Caudate nucleus (tissue), 63 donors: ENCODE measurements at places on chromosomes 6 and 20.

GRCh38 chr6:88983532-88983931 is 20.1 kb upstream of the RNGTT start:
- no peak for DNase-seq

GRCh38 chr20:48359692-48360341 is 468.0 kb downstream of the PREX1 start:
- no peak for DNase-seq

- DNase-seq: no peak
Measured at GRCh38 chr6:16243055-16243454, 4.7 kb downstream of the GMPR start.

GRCh38 chr6:135088818-135089809 is 34.5 kb upstream of the HBS1L start:
- no peak for DNase-seq

DNA sequence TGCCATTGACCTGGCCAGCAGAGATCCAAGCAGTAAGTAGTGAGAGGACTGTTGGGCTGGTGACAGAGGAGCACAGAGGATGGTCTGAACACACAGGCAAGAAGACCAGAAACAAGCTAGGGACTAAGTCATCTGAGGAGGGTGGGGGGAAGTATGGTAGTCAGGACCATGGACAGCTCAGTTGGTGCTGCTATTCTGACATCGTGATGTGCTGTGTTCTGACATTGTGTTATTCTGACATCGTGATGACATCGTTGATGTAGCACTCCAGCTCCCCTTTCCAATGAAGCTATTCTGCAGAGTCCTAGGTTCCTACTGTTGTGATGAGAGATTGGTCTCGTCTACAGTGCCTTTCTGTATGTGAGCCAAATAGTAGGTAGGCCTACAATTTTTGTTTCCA is 28.7 kb downstream of the CFAP206 start:
- DNase-seq: no peak

DNA sequence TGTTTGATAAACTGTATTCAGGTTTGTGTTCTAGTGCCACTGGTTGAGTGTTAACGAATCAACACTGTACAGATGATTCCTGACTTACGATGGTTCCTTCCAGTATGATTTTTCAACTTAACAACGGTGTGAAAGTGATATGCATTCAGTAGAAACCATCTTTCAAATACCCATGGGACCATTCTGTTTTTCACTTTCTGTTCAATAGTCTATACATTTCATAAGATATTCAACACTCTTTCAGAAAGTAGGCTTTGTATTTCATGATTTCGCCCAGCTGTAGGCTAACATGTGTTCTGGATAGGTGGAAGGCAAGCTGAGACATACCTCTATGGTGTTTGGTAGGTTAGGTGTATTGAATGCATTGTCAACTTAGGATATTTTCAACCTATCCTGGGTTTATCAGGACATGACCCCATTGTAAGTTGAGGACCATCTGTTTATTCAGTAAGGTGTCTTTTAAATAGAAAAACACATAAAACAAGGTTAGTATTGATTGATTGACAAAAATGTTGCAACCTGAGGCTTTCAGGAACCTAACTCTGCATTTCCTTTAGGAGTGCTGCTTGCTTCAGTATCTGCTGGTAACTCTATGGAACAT is 32.3 kb downstream of the SYNJ2 start:
- DNase-seq: no peak

DNA sequence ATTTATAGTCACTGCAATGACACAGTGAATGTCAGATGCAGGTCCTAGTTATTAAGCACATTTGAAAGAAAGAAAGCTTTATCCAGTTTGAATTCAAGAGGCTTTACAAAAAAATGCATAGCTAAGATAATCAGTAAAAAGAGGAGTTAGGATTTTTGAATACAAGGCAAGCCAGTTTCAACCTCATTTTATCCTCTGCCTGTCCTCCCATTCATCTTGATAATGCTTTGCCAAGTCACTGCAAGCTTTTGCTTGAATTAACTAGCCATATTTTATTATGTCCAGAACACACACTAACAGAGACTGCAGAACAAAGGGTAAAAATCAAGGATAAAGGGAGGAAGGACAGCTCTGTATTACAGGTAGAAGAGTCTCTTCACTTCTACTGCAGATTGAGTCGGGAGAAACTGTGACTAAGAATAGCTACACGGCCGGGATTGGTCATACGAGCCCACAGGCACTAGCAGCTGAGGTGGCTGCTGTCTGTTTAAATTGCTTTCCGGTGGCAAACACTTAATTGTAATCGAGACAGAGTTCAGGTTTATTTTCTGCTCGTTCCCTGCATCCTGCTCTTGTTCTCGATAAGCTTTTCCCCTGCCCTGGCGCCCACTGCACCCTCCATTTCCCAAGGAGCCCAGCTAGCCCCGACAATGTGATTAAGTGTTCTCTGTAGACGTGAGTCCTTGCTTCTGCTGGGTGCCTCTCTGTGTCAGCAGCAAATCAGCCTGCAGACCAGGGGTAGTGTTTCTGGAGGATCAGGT is 30.5 kb upstream of the AKAP12 start:
- no peak for DNase-seq

DNA sequence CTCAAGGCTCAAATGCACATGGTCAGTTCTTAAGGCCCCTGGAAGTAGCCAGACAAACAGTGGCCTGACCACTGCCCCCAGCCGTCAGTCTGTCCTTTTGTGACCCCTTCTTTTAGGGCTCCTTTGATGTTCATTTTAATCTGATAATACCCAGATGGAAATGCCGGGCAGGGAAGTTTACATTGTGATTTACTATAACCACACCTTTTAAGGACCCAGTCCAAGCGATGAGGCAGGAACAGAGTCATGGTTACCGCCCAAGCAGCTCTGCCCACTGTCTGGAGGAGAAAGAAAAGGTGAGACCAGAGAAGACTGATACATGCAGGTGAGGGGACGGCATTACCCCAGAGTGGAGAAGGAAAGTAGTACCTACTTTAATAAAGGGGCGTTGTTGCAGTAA is 110.6 kb downstream of the PLEKHG1 start:
- DNase-seq: no peak

- no peak for DNase-seq
Measured at GRCh38 chr6:90131614-90132423, 164.8 kb downstream of the BACH2 start.

DNA sequence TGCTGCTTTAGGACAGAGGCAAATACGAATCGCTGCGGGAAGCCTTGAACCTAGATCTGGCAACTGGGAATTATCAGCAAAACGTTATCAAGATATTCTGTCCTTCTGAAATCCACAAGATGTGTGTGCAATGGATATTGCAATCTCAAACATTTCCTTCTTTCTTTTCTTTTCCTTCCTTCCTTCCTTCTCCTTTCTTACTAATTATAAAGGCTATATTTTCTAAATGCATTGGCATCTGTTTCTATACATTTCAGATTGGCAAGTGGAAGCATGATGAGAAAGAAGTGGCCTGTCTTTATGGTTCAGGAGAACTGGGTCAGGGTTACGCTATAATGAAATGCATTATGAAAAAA is 2.0 kb downstream of the TAGAP start:
- DNase-seq: no peak

- no peak for DNase-seq
Measured at GRCh38 chr20:21356386-21356785, 40.9 kb downstream of the NKX2-4 start.
